ENCODE measurements at places on chromosomes 2 and 18.

- no peak for DNase-seq
Observed at GRCh38 chr18:10038268-10038667, 124.5 kb downstream of the VAPA start.

GRCh38 chr2:172084395-172084644 is 987 bp upstream of the DLX1 start:
- DNase-seq: no peak

DNA sequence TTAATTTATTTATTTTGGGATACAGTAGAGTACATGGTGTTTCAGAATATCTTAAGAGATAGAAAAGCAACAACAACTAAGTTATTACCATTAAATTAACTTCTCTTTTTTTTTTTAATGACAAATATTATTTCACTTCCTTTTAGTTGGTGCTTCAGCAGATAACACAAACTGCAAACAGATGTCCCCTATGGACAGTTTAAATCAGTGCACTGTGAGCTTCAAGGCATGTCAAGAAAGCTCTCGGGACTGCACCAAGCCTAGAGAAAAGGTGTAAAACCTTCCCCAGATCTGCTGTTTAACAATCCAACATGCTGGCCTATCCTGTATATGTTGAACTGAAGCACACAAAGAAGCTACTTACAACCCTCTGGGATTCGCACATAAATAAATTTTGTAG is 122.7 kb downstream of the TCF4 start:
- no peak for DNase-seq

GRCh38 chr2:216078776-216079175 is 2.8 kb downstream of the PECR start:
- DNase-seq: no peak

- no peak for DNase-seq
Observed at GRCh38 chr18:62102221-62102620, 84.6 kb downstream of the PIGN start.

- no peak for DNase-seq
Observed at GRCh38 chr2:222576171-222577081, 79.5 kb downstream of the FARSB start.

DNA sequence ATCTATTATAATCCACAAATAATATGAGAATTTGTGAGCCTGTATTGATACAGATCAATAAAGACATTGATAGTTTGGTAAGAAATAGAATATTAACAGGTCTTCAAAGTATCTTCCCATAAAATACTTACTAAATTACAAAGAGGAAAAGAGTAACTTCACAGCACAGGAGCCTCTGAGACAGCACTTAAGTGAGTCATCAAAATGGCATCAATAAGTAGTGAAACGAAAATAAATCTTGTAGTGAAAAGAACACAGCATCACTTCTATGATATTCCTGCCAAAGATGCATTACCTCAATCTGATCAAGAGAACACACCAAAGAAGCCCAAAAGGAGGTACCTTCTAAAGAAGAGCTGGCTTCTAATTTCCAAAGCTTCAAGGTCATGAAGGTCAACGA is 116.4 kb downstream of the CBLN2 start:
- DNase-seq: no peak

DNA sequence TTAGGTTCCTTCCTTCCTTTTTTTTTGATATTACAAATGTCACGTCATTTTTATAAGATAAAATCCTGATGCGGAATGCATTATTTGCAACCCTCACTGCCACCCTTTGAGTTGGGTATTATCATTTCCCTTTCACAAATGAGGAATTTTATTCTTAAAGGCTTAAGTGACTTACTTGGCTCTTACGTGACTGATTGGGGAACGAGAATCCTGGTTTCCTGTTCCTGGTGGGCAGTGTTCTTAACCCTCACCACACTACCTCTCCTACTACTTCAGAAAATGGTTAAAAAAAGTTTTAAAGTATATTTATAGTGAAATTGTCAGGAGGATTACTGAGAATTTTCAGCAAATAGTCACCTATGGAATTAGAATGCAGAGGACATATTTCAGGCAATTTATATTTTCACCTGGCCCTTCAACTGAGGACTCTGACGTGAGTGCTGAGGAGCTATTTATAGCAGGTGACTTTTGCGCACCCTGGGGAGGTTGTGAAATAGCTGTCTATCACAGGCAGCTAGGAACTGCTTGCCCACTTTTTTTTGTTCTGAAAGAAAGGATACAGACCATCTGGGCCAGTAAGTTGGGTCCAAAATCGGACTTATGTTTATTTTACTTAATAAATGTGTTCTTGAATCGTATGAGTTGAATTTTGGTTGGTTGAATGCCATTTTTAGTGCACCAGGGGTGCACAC is 18.7 kb upstream of the RASGRP3 start:
- DNase-seq: no peak

DNA sequence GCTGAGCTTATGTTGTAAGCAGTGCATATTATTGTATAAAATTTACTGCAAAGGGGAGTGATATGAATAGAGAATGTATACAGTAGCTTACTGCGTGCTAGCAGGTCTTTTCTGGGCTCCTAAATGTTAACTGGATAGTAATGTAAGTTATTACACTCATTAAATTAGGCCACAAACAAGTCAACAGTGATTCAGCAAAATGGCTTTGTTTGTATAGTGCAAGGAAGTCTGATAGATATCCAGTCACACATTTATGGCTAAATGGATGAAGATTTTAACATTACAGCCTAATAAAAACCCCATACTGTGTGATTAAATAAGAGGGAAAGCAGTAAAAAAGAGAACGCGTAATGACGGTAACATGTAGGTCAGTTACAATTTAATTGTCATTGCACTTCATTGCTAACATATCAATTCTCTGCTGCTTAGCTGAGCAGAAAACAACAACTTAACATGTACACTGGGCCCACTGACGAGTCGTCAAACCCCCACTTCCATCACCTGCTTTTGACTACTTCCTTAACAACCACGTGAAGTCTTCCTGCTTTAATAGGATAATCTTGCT is 665.0 kb upstream of the FANCL start:
- no peak for DNase-seq

Data from stimulated activated CD8-positive, alpha-beta memory T cell treated with anti-CD3 and anti-CD28 coated beads, Interleukin-7, amount 100 ng/mL, for 4 hours (primary cell).